ENCODE measurements at places on chromosomes 12 and 14.

DNA sequence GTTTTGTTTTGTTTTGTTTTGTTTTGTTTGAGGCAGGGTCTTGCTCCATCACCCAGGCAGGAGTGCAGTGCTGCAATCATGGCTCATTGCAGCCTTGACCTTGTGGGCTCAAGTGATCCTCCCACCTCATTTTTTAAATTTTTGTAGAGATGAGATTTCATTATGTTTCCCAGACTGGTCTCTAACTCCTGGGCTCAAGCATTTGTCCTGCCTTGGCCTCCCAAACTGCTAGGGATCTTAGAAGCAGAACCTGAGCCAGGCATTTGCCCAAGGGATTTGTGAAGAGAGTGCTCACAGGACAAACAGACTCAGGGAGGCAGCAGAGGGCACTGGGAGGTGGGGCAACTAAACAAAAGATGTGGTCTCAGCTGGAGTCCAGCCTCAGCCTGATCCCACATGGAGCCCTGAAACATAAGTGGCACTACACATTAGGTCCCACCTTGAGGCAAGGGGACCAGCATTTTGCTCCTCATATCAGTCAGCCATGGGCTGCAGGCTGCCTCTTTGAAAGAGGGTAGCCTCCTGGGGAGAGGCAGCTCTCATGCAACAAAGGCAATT lies 86.2 kb upstream of the CMKLR1 start:
- no peak for DNase-seq

DNA sequence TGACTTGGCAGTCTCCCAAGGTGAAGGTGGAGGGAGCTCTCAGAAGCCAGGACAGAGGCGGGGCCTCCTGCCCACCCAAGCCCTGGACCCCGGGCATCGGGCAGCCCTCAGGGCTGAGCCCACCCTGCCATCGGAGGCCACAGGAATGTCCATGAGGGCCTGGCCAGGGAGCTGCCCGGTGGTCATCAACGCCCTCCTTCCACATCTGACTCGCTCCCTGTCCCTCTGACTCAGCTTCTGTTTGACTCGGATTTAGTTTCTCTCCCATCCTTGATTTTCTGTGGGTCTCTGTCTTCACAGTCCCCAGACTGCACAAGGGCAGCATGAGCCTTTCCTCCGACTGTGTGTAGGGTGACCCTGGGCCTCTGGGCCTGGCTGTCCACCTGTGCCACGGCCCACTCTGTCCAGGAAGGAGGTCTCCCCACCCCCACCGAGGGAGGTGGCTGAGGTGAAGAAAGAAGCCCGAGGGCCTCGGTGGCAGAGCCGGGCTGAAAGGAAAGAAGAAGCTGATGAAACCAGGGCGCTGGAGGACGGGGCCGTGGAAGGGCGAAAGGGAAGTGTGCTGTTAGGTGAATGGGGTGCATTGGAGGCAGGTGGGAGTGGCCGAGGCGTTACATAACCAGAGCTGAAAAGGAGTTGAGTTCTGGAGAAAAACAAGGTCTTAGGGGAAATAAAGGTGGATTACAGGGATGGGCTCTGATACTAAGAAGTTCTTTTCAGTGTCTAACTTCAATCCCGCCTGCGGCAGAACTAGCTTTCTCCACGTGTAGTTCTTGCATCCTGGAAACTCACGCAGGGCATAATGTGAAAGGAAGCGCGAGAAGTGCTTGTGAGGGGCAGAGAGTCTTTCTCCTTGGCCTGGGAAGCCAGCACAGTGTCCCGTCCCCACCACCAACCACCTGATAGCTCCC lies 16.7 kb upstream of the TMEM106C start:
- DNase-seq = no peak

DNA sequence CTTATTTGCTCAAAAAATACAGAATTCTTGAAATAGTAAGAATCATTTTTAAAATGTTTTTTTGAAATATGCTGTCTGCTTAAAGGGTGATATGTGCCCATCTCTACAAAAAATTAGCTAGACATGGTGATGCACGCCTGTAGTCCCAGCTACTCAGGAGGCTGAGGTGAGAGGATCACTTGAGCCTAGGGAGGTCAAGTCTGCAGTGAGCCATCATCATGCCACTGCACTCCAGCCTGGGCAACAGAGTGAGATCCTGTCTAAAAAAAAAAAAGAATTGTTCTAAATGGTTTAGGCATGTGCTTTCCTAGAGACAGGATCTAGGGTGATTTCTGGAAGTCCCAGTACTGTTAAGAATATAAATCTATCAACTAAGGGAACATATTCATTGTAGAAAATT lies 75.6 kb upstream of the HECTD1 start:
- DNase-seq = no peak

DNA sequence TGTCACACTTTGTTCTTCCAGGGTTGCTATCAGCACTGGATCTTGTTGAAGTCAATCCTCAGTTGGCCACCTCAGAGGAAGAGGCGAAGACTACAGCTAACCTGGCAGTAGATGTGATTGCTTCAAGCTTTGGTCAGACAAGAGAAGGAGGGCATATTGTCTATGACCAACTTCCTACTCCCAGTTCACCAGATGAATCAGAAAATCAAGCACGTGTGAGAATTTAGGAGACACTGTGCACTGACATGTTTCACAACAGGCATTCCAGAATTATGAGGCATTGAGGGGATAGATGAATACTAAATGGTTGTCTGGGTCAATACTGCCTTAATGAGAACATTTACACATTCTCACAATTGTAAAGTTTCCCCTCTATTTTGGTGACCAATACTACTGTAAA lies 23.7 kb downstream of the VTI1B start:
- peak; percentile 91 for DNase-seq

DNA sequence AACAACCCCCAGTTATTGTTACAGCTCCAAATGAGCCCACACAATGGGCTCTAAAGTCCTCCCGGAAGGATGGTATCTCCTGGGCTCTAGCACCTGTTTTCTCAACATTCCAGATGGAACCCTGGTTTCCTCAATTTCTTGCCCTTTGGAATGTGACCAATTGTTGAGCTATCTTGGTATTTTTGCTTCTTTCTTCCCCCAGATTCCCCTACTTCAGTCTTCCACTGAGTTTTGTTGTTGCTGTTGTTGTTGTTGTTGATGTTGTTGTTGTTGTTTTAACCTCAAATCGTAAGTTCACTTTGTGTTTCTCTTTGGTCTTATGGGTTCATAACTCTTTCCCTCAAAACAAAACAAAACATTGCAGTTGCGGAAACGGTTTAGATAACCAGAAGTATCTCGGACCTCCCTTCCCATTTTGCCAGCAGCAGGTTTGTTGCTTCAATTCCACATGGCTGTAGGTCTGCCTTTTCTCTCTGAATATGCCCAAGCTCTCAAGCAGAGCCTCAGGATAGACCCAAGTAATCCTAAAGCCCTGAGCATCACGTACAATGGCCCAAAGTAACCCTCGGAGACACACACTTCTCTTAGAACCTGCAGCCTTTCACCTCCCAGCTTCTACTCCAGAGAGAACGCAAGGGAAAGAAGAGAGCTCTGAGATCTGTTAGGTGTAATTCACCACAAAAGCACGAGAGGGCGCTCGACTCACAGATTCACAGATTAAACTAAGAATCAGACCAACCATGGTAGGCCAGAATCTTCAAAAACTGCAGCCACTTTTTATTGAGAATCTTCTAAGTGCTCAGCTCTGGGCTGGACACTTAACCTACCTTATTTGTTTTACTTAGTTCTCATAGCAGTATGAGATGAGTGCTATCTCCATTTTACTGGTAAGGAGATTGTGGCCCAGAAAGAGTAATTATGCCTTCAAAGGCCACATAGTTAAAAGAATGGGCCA lies 1.0 kb upstream of the DDX23 start:
- peak; percentile 90 for DNase-seq

GRCh38 chr12:31368666-31369361 lies 42.9 kb upstream of the SINHCAF start:
- DNase-seq = no peak

GRCh38 chr14:94099006-94099405 lies 11.5 kb upstream of the IFI27 start:
- no peak for DNase-seq

DNA sequence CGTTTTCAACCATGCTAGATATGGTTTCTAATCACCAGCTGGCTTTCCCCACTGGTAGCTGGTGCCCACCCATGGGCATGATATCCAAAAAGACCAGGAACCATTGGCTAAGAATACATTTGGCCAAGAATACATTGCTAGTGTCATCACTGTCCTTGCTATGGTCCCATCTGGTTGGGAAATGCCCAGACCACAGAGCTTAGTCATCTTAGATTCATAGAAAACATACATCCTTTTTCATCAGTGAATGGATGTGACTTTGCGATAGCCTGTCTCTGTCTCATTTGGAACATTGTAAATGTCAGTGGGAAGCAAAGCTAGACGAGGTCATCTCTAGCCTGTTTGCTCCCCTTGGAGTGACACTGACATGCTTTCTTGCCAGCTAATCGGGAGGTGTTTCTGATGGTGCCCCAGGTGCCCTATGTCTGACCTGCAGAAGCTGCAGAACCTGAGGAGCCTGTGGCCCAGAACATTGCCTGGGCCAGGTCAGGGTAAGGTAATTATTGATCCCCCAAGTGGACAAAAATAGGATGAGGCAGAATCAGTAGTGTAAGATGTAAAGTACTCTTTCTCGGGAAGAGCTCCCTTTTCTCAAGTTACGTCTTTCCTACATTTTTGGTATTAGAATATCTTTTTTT lies 194.8 kb downstream of the SLC41A2 start:
- DNase-seq = peak; percentile 57

DNA sequence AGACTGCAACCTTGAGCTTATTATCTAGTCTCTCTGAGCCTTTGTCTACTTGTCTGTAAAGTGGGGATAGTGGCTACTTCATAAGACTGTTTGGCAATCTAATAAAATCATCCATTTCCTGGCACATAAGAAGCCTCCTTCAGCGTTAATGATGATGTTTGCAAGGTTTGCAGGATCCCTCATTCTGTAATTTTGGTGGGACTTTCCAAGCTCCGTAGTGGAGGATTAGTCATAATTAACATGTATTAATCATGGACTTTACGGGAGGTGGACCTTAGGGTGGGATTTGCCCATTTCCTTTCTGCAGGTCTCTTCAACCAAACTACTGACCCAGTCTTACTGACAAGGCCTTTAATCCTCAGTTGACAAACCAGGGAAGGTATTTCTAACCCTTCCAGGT lies 66.2 kb downstream of the NTF3 start:
- no peak for DNase-seq

DNA sequence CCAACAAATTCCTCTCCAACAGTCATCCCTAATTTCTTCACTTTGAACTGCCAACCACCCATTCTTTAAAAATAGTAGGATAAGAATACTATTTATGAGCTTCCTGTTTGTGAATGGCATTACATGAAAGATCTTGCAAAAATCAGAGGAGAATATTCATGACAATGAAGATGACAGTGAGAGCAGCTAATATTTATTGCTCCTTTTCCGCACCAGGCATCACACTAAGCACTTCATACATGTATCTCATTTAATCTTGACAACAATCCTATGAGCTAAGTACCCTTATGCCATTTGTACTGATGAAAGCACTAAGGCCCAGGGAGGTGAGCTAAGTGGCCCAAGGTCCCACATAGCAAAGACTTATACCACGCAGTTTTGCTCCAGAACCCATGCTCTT lies 37.3 kb upstream of the CAPRIN2 start:
- no peak for DNase-seq
